Midbrain (tissue), 1 donor: ENCODE measurements at places on chromosomes 11 and 22.

DNA sequence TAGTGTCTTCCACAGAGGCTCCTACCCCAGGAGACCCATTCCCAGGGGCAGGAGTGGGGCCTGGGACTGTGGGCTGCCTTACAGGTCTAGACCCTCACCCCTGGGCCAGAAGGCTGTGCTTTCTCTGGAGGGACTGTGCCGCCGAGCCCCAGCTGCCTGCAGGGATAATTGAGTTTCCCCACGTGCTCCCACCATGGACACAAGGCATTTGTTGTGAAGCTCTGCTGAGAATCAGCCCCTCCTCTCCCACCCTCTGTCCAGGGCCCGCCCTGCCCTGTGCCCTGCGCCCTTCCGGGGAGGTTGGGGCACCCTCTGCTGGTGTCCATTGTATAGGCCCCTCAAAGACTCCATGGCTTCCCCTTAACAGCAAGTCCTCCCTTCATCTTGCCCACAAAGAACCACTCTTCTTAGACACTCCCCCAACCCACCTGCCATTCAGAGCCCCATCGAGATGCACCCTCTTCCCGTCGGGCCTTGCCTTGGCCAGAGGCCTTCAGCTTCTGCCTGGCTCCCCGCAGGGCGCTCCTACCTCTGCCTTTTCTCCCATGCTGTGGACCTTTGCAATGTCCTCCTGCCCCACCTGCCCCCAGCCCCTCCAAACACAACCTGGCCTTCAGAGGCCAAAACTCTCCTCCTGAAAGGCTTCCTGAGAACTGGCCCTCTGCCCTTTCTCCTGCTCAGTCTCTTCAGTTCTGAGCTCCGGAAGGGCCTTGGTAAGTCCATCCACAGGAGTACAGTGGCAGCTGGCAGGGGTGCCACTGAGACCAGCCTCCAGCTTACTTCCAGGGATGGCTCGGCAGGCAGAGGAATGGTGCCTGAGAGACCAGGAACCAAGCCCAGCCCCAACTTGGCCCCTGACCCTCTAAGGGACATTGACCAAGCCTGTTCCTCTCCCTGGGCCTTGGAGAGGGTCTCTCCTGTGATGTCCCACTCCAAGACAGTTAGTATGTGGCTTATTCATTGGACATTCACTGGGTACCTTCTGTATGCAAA is 22.4 kb downstream of the DUSP8 start:
- DNase-seq = peak; percentile 63

DNA sequence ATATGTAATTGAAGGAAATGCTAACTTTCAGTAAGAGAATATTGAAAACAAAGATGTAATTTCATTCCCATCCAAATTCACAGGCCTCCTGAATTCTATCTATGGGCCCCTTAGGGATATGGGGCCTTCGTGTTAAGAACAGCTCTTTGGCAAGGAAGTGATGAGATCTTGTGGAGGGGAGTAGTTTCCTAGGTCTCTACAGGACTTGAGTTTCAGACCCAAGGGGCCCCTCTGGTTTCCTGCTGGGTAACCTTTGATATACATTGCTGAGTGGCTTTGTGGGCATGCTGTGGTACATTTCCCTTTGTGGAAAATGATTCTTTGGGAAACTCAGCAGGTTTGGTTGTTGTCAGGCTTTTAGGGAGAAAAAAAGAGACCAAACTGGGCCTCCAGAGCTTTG is 6.2 kb downstream of the STIM1 start:
- DNase-seq = no peak

- DNase-seq = no peak
Measured at GRCh38 chr22:44351685-44352377, 39.1 kb upstream of the SHISAL1 start.

DNA sequence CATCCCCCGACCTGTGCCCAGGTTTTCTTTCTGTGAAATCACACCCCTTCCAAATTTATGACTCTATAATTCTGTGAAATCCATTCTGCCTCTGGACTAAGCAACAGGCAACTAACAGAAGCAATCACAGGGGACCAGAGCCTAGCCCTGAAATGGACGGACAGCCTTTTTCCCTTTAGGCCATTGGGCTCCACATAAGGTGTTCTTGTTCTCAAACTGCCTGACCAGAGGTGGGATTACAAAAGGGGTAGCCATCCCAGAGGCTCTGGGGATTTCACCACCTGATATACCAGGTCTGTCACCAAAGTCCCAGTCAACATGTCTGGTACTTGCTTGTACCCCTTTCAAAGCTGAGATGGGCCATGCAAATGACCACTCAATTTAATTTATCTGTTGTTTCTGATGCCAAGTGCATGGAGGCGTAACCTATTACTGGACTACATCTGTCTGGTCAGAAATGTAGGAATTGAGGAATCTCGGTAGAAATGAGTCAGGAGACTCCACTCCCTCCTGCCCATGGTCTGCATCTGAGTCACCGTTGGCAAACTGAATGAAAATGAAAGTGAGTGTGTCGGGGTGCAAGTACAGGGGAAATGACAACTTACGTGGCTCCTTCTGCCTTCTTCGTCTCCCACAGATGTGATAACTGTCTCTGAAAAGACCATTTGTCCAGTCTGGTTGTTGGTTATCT is 10.2 kb downstream of the DKK3 start:
- no peak for DNase-seq

- DNase-seq = no peak
Measured at GRCh38 chr11:44789496-44789895, 62.7 kb downstream of the TSPAN18 start.

GRCh38 chr11:122342089-122342744 is 226.2 kb upstream of the BLID start:
- no peak for DNase-seq

GRCh38 chr11:62479631-62480201 is 60.9 kb downstream of the SCGB1A1 start:
- no peak for DNase-seq

DNA sequence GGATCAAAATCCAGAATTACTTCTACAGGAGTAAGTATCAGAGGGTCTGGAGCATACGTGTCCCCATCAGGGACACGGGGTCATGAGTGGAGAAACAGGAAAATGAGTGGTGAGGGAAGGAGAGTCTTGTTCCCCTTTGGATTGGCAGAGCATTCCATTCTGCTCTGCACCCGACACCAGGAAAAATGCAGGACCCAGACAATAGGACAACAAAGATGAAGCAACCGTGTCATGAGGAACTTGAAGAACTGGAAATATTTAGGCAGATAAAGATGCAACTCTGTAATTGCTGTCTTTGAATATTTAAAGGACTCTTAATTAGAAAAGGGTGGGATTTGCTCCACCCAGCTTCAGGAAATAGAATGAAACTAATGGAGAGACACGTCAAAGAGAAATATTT is 89.0 kb upstream of the BLID start:
- no peak for DNase-seq

GRCh38 chr11:8095371-8095770 is 14.4 kb downstream of the TUB start:
- no peak for DNase-seq

- DNase-seq = peak; percentile 57
Measured at GRCh38 chr22:19844377-19845053, 10.2 kb downstream of the GNB1L start.

GRCh38 chr11:66854231-66854661 is 2.6 kb upstream of the LRFN4 start:
- DNase-seq = no peak

- peak; percentile 17 for DNase-seq
Measured at GRCh38 chr11:73218106-73218829, at the start of gene P2RY2. Gene P2RY2, plus strand, starts transcription at chr11:73218281. Its CDS starts 15,879 bp downstream, at chr11:73234160.

DNA sequence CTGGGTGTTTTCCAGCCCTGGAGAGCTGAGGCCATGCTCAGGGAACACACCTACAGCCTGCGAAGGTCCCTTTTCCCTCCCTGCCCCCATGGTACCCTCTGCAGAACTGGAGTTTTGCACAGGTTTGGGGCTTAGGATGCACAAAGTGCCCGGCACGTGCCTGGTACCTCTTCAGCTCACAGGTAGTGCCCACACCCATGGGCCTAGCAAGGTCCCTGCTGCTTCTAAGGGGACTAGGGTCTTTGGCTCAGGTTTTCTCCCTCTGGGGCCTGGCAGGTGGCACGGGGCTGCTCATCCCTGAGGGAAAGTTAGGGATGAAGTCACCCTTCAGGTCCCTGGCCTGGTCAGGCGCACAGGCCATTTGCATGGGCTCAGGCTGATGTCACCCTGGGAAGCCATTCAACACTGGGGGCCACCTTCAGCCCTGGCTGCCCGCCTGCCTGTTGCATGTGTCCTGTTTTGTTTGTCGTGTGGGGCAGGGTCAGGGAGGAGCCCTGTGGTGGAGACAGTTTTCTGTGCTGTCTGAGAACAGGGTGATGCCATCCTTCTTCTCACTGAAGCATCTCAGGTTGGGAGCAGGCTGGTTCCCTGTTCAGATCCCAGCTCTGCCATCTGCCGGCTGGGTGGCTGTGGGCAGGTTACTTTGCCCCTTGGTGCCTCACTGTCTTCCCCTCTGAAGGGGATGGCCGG is 68.3 kb upstream of the CRYBB3 start:
- DNase-seq = no peak

- peak; percentile 20 for DNase-seq
Measured at GRCh38 chr22:38862375-38863329, 9.4 kb downstream of the CBX6 start.

GRCh38 chr11:68313574-68314202 is 1.3 kb downstream of the LRP5 start:
- DNase-seq = no peak

- DNase-seq = no peak
Measured at GRCh38 chr22:42324990-42325710, 54.7 kb upstream of the TCF20 start.

- DNase-seq = no peak
Measured at GRCh38 chr22:43740587-43741270, 71.4 kb downstream of the EFCAB6 start.

DNA sequence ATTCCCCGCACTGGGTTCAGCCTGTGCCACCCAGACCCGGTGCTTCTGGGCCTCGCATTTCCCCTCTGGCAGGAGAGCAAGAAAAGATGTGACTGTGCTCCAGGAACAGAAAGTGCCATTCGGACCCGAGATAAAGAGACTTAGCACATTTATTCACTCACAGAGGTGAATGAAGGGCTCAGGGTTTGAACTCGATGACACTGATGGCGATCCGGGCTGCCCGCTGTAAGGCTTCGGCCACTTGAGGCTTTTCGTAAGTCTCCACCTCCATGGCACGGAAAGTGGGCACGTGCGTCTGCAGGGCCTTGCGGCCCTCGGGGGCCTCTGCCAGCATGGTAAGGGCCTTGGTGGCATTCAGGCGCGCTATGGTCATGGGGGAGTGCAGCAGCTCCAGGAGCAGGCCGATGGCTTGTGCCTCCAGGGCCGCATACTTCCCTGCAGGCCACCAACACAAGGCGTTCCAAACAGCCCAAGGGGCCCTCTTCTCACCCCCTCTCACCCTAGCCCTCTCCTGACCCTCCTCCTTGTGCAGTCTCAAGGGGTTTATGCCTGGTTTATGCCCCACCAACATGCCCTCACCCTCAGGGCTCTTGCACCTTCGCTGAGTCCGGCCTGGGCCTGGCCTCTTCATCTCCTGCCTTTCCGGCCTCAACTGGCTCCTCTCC is 10.9 kb upstream of the GNAZ start:
- DNase-seq = no peak

GRCh38 chr11:113514856-113515255 is 39.7 kb upstream of the DRD2 start:
- no peak for DNase-seq

- no peak for DNase-seq
Measured at GRCh38 chr11:118342503-118343161, at the start of gene CD3D. Gene CD3D, minus strand, starts transcription at chr11:118342705. Its CDS starts 98 bp downstream, at chr11:118342607.

DNA sequence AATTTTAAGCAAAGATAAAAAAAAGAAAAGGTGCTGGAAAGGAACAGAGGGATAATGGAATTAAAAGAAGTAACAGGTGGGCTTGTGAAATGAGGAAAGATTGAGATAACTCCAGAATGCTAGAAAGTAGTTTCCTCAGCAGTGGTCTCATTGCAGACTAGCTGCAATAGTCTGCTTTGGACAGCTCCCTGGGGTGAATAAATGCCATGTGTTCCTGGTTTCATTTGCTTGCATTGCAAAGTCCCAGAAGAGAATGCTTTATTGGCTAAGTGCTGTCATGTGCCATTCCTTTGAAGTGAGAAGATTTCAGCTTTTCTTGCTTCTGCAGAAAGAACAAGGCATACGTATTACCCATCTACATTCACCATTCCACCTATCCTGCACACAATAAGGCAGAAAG is 478.8 kb upstream of the RAG2 start:
- DNase-seq = no peak

DNA sequence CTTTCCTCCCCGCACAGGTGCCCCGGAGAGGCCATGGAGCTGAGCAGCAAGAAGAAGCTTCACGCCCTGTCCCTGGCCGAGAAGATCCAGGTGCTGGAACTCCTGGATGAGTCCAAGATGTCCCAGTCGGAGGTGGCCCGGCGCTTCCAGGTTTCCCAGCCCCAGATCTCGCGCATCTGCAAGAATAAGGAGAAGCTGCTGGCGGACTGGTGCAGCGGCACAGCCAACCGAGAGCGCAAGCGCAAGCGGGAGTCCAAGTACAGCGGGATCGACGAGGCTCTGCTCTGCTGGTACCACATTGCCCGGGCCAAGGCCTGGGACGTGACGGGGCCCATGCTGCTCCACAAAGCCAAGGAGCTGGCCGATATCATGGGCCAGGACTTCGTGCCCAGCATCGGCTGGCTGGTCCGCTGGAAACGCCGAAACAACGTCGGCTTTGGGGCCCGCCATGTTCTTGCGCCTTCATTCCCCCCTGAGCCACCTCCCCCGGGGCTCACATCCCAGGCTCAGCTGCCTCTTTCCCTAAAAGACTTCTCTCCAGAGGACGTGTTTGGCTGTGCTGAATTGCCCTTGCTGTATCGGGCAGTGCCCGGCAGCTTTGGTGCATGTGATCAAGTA is 1.3 kb downstream of the TIGD3 start:
- DNase-seq = no peak

GRCh38 chr22:37601540-37602442 is 6.8 kb upstream of the GGA1 start:
- DNase-seq = no peak

DNA sequence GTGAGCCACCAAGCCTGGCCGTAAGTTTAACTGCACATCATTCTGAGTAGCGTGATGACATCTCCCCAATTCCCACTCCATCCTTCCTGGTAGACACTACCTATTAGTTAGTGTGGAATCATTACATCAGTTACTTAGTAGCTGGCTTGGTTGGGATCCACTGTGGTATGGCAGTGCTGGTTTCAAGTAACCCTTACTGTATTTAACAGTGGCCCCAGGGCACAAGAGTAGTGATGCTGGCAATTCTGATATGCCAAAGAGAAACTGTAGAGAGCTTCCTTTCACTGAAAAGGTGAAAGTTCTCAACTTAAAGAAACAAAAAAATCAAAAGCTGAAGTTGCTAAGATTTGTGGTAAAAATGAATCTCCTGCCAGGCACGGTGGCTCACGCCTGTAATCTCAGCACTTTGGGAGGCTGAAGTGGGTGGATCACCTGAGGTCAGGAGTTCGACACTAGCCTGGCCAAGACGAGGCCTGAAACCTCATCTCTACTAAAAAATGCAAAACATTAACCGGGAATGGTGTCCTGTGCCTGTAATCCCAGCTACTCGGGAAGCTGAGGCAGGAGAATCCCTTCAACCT is 27.2 kb downstream of the RHOD start:
- no peak for DNase-seq

GRCh38 chr11:1012740-1013630 is 23.5 kb downstream of the MUC6 start:
- no peak for DNase-seq

- no peak for DNase-seq
Measured at GRCh38 chr22:30000566-30000965, 79.7 kb upstream of the HORMAD2 start.
